ENCODE measurements at places on chromosomes 2 and 18.

DNA sequence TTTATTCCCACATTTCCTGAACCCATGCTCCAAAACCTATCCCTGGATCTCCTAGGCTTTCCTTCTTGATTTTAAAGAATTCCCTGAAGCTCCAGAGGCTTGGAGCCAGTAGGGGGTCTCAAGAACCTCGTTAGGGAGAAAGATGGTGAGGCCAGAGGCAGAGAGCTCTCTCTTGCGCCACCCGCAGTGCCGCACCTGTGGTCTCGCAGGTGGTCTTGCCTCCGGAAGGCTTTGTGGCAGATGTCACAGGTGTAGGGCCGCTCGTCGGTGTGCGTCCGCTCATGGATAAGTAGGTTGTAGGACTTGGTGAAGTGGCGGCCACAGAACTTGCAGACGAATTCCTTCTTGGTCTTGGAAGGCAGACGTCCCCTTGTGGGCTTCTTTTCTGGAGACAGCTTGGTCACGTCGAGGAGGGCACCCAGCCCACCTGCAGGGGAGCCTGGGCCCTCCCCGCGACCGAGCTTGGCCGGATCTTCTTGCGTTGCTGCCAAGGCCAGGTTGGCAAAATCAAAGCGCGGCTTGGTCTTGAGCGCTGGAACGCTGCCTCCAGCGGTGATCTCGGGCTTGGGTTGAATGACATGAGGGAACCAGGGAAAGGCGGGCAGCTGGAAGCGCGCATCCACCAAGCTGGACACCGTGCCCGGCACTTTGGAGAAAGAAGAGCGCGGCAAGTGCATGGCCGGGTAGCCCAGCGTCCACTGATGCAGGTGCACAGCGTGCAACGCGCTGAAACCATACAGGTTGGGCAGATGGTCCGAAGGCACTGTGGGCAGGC, 5.3 kb downstream of the OSR1 start:
- no peak for DNase-seq

GRCh38 chr2:239295377-239296019, 105.3 kb downstream of the HDAC4 start:
- no peak for DNase-seq

DNA sequence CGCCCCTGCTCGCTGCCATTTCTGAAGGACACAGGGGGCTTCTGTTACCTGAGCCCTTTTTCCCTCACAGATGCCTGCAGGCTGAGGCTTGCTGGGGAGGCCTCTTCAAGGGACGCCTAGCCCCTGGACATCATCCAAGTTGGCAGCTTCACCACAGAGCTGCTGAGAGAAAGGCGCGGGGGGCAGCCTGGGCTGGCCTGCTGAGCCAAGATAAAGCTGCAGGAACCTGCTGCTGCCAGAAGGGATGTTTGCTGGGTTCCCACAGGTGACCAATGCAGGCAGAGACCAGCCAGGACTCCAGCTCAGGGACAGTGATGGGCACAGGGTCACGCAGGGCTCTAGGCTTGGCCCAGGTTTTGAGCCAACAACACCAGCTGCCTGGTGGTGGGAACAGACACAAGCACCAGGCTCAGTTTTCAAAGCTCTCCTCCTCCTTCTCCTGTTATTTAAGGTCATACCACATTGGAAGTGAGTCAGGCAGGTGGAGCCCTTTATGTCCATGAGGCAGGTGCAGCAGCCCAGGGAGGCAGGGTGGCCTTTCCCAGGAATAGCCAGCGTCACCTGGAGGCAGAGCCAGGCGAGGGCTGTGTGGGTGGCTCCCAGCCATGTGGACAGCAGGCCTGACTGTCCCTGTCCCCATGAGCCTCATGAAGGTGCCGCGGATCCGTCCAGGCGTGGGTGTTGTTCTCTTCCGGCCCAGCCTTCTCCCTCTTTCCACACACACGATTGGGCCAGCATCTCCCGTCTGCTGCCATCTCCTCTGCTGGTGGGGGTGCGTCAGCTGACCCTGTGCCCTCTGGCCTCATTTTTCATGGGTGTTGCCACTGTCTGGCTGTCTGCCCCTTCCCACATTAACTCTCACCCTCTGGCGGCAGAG, 515.5 kb upstream of the MYT1L start:
- DNase-seq = no peak

GRCh38 chr2:208479342-208479741, 72.8 kb downstream of the PTH2R start:
- no peak for DNase-seq

DNA sequence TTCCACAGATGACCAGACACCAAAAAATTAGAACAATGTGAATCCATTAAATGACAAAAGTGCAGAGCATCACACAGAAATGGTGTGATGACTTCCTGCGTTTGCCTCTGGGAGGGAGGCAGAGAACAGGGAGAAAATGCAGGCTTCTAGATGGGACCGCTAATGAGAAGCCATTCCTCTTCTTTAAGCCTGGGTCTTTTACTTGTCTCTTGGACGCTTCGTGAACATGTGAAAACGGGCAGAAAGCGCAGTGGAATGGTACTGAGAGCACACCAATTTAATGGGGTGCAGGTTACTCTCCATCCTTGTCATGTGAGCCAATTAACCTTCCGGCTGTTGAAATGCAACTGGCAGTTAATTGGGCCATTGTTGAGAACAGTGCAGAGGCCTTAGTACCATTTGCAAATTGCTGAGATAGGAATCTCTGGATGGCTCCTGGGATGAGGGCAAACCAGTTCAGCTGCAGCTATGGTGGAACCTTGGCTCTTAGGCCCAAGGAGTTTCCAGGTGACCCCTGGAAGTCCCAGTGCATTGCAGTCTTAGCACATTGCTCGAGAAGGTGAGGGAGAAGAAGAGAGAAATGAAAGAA, 210.4 kb upstream of the CXCR4 start:
- DNase-seq = no peak

DNA sequence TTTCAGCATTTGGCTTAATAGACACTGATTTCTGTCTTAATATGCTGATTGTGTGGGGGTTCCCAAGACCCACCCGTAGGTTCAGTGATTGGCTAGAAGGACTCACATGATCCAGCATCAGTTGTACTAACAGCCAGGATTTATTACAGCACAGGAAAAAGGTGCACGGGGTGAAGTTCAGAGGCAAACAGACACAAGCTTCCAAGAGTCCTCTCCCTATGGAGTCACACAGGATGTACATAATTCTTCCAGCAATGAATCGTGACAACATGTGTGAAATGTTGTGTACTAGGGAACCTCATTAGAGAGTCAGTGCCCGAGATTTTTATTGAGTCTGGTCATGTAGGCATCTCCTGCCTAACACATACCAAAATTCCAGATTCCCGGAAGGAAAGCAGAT, 52.8 kb downstream of the GALNT1 start:
- DNase-seq = no peak

DNA sequence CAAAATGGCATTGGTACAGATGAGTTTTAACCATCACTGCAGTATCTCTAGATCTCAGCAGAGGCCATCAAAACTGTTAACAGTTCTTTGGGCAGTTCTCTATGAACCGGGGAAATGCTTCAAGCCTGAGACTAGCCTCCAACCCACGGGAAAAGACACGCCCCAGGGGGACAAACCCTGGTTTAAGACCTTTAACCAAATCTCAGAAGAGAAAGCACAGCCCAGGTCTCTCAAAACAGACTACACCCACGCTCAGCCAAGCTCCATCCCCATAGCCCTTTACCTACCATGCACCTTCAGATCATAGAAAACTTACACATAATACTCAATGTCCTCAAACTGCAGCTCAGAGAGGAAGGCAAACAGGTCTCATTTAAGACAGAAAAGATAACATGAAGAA, 78.3 kb downstream of the TMEM163 start:
- DNase-seq = no peak

- no peak for DNase-seq
These were observed 25.0 kb downstream of the CELF4 start for GRCh38 chr18:37540424-37541138.

DNA sequence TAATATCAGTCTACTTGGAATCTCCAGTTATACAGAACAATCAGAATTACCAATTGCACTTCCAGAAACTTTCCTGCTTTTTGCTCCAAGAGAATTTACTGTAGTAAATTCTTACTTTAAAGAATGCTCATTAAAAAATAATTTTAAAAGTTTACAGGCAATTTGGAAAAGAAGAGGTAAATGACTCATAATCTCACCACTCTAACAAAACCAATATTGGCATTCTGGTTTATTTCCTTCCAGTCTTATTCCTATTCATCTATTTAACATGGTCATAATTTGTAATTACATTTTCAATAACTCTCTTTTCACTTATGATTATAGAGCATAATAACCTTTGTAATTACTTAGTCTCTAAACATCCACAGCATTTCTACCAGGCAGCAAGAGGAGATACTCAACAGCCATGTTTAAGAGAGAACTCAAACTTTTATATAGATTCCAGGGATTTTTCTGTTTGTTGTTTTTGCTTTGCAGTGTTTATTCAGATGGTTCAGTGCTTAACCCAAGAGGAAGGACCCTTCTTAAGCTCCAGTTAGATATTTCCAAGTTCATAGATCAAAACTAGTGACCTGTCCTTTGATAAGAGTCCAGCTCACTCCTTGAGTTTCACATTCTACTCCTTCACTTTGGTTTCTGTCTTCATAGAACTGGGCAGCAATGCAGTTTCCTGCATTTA, 464.7 kb downstream of the TXNL1 start:
- DNase-seq = no peak

DNA sequence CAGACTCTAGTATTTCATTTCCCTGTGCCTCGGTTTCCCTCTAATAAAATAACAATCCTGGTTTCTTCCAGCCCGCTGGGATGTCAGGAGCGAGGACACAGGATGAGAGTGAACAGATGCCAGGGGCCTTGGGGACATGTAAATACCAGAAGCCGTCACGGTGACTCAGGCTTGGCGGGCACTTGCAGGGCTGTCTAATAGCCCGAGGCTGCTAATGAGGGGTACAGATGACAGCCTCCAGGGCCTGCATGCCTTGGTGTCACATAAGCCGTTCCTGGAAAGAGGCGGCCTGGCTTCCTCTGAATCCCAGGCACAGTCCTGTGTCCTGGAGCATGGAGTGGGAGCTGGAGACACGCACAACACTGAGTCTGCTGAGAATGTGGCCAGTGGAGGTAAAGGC, 28.2 kb downstream of the HS1BP3 start:
- DNase-seq = no peak

GRCh38 chr2:127448526-127448925, 30.3 kb downstream of the PROC start:
- DNase-seq = no peak

- DNase-seq = peak; percentile 12
These were observed 167.5 kb downstream of the SLC39A10 start for GRCh38 chr2:195824478-195824877.

GRCh38 chr2:105177536-105178254, 63.8 kb upstream of the GPR45 start:
- DNase-seq = no peak

GRCh38 chr2:160210599-160211138, 10.6 kb upstream of the ITGB6 start:
- peak; percentile 83 for DNase-seq

DNA sequence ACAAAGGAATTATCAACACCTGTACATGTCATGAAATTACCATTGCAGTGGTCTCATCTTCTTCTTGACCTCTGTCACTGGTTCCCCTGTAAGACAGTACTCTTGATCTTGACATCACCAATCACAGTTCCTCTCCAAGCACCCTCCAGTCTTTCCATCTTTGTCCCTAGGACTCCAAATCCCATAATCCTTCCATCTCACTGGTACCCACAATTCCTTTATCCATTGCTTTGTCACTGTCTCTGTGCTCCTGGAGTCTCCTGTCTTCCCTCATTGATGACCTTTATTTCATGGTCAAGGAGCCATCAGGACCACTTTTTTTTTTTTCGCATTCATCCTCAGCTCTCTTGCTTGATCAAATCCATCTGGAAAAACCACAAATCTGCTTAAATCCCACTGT, 56.7 kb downstream of the COL4A3 start:
- DNase-seq = no peak

GRCh38 chr2:102515851-102516250, 42.8 kb downstream of the SLC9A4 start:
- no peak for DNase-seq

DNA sequence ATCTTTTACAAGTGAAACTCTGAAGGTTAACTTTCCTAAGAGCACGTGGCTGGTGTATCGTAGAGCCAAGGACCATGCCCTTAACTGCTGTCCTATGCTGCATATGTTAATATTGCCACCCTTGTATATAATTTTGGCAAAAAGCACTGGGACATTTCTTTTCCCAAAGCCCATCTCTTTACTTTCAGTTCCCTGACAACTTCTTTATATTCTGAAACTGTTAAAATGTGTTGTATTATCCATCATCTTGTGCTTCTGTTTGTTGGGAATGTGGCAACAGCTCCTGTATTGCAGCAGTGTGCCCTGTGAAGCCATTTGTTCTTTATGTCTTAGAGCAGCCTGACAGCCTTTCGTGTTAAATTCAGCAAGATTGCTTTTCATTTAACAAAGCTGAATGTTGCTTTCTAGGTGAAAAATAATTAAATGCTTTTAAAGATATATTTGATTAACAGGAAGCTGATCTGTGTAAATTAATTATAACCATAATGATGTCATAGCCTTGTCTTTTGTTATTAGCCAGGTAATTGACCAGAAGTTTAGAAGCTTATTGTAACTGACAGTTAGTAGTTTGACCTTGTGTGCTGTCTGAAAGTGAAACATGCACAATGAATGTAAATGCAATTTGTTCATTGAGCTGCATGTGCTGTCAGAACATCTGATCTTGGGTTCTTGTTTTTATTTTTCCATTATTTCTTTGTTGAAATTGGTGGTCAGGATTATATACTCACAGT, 9.7 kb downstream of the RHBDD1 start:
- no peak for DNase-seq

DNA sequence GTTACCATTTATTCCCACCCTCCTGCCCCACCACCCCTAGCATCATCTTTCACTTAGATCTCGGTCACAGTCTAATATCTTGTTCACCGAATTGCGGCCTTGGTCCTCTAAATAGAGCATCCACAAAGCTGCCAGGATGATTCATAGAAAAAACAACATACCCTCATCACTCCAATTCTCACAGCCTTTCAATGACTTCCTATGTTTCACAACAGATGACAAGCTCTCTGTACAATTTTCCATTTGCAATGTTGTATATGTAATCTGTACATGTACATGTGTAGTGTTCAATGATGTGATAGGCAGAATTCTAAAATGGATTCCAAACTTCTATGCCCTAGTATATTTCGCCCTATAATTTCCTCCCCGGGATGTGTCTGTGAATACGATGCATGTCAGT, 675.6 kb upstream of the CELF4 start:
- peak; percentile 4 for DNase-seq

DNA sequence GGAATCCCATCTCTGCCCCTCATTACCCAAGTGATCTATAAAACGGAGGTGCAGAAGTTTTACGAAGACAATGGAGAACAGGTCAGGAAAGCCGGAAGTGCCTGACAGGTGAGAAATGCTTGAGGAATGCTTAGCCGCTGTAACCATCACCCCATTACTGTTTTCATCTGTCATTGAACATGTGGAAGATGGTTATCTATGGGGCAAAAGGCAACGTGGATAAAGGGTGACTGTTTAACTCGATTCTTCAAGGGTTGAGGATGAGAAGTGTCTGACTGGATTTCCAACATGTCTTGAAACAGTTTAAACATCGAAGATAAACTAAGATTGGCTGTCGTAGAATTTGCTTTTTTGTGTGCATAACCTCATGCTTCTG, 17.3 kb downstream of the HK2 start:
- DNase-seq = peak; percentile 61

All from NCI-H226 (cell line).